NCI-H446 (cell line): ENCODE measurements at places on chromosomes 7 and 10.

- DNase-seq, result peak; percentile 97
These were observed at the start of gene SUFU for GRCh38 chr10:102503264-102504178. SUFU (plus strand) TSS chr10:102503972; CDS start chr10:102504153, 181 bp downstream.

DNA sequence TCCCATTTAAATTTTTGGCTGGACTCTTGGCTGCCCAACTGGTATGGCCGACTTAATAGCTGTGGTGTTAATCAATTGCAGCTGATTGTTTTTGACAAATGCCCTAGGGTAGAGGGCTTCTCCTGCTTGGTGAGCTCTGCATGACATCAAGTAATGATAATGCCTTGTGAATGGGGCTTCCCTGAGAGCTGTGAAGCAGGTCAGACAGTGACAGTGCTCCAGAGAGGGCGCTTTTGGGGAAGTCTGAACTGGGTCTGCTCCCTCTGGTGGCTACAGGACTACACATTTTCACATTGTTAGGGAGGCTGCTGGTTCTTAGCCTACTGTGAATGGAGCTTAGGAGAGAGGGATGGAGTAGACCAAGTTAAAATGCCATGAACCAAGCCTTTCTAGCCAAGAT is 98.8 kb downstream of the SDK1 start:
- DNase-seq, result no peak

- no peak for DNase-seq
These were observed 18.1 kb downstream of the ZMIZ1 start for GRCh38 chr10:79086822-79087221.

DNA sequence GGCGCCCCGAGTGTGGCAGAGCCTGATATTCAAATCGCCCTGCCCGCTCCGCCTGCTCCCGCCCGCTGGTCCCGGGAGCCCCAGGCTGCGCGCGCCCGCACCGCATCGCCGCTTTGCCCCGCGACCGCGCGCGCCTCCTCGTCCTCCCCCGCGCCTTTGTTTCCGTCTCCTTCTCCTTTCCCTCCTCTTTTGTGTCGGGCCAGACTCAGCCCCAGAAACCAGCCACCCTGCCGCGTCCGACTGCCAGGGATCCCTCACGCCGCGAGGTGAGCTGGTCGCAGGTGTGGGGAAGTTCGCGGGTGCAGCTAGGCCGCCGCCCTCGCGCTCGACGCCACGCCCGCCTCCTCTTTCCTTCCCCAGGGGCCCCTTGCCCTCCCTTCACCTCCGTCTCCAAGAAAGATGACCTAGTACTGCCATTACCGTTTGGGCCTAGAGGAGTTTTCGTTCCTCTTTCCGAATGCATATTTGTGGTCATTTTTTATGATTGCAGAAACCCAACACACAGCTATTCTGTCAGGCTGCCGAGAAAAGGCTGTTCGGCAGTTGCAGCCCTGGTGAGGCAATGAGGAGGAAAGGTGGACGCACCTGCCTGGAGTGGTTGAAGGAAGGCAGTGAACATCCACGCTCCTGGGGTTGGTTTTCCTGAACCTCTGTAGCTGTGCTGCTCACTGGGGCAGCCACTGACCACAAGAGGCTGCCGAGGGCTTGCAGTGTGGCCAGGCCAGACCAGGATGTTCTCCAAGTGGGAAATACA is 107.3 kb downstream of the SNX10 start:
- DNase-seq, result no peak

- no peak for DNase-seq
These were observed 61.2 kb downstream of the DNAJB6 start for GRCh38 chr7:157397731-157398691.

DNA sequence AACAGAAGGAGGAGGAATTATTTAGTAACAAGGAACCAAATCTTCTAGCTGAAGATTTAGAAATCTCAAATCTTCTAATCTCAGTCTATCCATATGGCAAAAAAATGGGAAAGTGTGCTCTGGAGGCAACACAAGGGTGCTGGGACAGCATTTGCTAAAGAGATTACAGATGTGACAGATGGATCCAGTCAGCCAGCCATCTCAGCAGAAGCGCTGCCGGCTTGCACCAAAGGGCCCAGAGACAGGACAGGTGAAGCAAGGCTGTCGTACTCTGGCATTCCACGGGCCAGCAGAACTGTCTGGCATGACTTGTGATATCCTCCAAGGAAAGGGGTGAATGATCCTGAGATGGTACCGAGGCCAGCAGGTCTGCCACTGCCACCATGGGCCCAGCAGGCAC is 45.7 kb upstream of the GJD4 start:
- DNase-seq, result no peak

- no peak for DNase-seq
These were observed 119.0 kb downstream of the CREB5 start for GRCh38 chr7:28531291-28531690.

DNA sequence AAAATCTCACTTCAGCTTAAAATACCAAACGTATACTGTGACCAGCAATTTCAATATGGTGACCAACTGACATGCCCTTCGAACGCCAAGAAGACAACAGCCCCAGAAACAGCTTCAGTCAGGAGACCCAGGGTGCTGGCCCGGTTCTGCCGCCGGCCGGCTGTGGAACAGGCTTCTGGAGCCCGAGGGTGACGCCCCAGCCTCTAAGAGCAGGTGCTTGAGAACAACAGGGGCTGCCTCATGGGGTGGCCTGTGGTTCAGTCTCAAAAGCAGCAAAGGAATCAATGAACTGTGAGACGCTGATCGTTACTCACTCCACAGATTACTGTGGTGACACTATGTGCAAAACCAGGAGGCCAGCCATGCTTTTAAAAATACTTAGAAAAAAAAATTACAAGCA is 17.3 kb downstream of the GPER1 start:
- no peak for DNase-seq

- DNase-seq, result no peak
These were observed 2.6 kb downstream of the CLDN4 start for GRCh38 chr7:73833251-73833919.

DNA sequence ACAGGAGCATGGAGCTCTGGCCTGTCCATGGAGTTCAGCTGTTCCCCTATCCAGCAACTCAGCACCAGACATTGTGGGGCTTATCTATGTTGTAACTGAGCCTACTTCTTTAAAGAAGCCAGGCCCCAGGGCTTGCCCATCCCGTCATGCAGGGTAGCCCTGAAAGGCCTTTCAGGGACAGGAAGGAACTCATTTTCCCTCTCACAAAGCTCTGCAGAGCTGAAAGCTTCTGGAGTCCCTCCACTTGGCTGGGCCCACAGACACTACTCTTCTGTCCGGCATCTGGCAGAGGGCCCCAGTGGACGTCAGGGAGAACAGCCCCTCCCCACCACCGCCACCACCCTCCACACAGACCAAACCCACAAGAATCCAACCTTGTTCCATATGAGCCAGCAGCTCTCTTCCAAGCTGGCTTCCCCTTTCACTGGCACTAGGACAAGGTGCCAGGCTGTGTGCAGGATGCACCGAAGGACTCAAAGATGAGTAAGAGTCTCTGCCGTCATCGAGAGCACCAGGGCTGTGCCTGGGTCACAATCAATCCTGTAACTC is 33.1 kb downstream of the DENND2A start:
- no peak for DNase-seq

- no peak for DNase-seq
These were observed 72.9 kb upstream of the KIAA1217 start for GRCh38 chr10:24136070-24136469.
